ENCODE measurements at places on chromosomes 1 and 21.

DNA sequence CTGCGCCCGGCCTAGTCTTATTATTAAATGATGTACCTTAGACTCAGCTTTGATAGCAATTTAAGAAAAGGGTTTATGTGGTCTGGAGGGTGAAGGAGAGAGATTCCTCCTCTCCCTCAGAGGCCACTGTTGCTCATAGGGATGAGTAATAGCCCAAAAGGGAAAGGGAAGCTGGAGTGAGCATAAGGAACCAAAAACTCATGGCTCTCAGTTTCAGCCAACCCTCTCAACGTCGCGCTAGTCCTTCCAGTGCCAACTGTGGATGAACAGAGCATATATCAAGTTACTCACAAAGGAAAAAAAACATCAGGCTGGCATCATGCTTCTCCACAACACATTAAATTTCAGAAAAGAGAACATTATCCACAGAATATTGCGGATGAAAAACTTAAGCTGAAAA is 8.3 kb upstream of the GPR89B start:
- DNase-seq = no peak

- peak; percentile 48 for DNase-seq
Measured at GRCh38 chr21:34510148-34511142, 1.6 kb downstream of the KCNE1 start.

DNA sequence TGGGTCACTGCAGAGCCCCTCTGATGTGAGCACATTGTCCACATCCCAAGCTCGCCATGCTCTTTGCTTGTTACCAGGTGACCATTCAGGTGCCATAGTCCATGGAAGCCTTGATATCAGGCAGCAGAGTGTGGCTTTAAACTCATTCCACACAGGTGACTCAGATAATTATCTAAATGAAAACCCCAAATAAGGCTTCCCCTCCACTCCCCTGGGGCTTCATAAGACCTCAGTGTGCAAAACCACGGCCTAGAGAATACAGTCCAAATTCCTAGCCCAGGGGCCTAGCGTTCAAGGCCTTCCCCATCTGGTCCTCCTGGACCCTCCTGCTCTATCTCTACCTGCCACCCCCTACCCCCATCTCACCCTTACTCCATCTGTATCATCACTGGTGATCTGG is 97.1 kb downstream of the ARHGEF10L start:
- no peak for DNase-seq

- DNase-seq = no peak
Measured at GRCh38 chr1:113811156-113811887, 954 bp downstream of the RSBN1 start.

- no peak for DNase-seq
Measured at GRCh38 chr1:3330771-3331245, 123.7 kb upstream of the ARHGEF16 start.

DNA sequence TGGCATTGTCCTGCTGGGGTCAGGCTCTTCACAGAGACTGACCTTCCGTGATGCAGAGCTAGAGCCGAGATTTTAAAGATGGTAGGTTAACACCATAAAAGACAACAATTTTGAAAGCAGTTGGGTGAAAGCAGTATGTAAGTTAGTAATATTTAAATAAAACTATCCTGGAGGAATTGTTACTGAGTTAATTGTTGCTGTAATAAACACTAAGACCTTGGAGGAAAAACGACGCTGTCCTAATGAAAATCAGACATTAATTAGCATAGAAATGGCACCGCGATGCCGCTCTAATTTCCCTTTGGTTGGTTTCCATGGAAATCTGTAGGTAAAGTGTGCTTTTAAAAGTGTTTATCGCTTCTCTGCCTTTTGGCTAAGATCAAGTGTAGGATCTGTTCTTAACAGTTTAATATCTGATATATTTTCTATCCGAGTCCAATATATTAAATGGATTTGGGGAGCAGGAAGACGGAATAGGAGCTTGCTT is 745 bp upstream of the ANP32E start:
- DNase-seq = no peak

- no peak for DNase-seq
Measured at GRCh38 chr1:111347026-111347425, 56.4 kb downstream of the CHIA start.

DNA sequence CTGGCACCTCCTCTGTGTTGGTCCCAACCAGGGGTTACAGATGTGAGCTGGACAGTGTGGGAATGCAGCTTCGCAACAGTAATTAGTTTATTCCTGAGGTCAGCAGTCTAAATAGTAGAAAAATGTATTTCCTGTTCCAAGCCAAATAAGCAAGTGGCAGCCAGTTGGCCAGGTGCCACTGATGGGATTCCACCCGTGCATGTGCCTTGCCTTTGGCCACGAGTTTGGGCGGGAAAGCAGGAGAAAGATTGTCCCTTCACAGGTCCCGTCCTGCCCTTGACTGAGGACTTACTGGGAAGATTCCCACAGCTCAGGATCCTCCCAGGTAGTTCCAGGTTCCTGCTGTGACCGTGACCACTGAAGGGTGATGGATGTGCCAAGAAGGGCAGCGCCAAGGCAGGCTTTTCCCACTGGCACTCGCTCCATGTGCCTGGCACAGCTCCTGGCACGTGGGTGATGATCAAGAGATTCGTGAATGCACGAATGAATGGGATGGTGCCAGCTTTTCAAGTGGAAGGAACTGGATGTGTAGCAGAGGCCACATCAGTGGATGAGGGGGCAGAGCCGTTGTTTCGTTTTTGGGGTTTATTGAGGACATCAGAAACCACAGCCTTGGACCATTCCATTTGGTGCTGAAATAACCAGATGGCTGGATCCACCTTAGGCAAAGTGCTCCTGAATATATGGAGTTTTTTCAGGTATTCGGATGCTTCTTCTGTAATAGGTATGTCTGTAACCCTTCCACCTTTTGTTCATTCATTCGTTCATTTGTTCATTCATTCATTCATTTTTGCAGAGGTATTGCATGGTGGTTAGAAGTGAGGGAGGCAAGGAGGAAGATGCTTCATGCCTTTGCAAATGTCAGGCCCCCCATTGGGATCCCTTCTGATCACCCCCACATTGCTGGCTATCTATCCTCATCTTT is 62.4 kb upstream of the WNT4 start:
- DNase-seq = no peak

DNA sequence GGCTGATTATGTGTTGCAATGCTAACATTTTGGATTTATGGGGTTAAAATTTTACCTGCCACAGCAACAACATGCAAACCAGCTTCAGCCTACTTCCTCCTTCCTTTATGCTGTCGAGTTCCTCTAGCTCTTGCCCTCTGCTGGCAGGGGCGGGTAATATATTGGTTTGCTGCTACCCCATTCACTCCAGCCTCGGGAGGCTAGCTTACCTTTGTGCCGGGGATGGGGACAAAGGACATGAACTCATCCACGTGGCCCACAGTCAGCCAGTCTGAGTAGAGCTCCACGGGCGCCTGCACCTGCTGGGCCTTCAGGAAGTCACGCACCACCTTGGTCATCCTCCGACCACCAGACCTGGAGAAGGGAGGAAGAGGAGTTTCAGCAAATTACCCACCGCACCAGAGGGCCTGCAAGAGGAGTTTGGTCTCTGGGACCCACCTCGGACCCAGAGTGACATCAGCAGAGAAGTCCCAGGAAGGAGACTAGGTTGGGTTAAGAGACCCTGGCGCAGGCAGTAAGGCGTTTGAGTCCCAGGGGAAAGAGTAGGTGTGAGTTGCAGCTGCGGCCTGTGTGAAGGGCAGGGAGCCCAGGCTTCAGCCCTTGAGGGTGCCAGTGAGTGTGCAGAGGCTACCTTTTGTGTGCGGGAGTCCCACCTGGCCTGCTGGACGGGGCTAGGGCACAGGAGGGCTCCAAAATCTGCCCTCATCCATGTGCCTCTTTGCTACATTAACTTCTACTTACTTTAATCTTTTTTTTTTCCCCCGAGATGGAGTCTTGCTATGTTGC is 21.8 kb upstream of the SDHB start:
- DNase-seq = no peak

- DNase-seq = no peak
Measured at GRCh38 chr1:195516036-195516435, 1092.2 kb downstream of the KCNT2 start.
